ENCODE measurements at places on chromosomes 1 and 21.

DNA sequence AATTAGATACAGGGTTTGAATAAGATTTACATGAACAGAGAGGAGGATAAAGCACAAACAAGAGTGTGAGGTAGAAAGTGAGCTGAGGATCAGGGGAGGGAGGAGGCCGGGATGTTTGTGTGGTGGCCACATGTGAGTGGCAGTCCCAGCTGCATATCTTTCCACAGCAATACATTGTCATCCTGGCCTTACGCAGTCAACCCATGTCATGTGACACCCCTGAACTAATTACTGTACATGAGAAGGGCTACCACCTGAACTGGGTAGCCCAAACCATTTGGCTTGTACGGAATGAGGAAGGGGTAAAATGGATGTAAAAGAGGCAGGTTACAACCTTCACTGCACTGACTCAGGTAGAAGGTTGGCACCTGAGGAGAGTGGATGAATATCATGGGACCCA is 4.2 kb downstream of the SLAMF7 start:
- no peak for DNase-seq

- no peak for DNase-seq
Measured at GRCh38 chr1:224505454-224506093, 71.0 kb upstream of the WDR26 start.

GRCh38 chr1:111236379-111236778 is 8.9 kb downstream of the CHI3L2 start:
- no peak for DNase-seq

DNA sequence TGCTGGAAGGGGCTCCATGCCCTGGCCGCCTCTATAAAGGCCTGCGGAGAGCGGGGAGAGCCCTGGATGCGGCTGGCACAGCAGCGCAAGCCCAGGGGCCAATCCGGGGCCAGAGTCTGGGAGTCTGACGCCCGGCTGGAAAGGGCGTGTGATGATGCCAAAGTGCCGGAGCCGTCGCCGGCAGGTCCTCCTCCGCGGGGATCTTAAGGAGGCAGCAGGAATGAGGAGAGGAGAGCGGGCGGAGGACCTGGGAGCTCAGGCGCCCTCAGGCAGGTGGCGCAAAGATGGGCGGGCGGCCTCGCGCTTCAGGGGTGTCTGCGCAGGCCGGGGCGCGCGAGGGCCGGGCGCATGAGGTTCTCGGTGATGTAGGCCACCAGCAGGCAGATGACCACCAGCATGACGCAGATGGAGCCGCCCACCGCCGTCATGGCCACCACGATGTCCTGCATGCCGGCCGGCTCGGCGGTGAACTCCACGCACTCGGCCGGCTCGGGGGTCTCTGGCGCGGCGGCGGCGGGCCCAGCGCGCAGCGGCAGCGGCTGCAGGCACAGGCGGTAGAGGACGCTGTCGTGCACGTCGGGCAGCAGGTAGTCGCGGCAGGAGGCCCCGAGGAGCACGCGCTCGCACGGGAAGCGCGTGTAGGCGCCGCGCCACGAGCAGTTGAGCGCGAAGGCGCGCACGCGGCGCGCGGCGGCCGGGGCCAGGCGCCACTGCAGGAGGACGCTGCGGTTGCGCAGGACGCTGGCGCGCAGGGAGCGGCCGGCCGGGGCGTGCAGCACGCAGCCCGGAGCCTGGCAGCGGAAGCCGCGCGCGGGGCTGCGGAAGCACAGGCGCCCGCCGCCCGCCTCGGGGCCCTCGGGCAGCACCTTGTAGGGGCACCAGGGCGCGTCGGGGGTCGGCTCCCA is 653 bp downstream of the FNDC10 start:
- no peak for DNase-seq

DNA sequence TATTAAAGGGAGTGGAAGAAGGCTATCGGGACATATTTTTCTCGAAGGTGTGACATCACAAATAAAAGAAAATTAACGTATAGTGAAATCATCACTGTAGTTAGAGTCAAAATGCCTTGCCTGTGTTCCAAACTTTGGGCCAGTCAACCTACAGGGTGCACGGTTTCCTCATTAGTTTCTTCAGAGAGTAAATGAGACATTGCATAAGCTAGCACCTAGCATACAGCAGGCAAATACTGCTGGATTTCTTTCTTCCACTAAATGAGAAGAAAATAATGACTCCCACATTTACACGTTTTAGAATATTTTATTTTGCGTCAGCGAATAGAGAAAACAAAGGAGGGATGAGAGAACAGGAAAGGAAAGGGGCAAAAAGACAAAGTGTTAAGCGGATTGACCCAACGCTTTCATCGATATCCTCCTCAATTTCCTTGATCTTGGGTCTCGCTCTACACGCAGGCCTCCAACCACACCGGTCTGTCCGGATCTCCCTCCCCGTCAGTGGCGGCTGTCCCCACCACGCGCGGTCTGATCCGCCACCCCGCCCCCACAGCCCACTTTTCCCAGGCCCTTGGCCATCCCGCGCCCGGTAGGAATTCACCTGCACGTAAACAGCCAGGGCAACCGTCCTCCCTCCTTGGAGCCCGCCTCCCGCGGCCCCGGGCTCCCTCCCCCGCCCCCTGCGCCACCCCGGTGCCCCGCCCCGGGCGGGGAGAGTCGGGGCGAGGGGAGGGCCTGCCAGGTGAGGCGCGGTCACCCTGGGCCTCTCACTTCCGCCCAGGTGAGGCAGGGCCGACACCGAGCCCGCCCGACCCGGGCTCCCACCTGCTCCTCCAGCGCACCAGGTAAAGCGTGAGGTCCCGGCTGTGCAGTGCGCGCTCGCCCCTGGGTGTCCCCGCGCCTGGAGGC is at the start of gene PATJ:
PATJ (plus strand) TSS at position 770 of the 909 bp plus-strand sequence. CDS start 20,413 bp downstream, outside the sequence.
- DNase-seq, result no peak

GRCh38 chr1:171869097-171869496 is 27.8 kb downstream of the DNM3 start:
- DNase-seq, result no peak

GRCh38 chr1:186948535-186948934 is 119.8 kb downstream of the PLA2G4A start:
- no peak for DNase-seq

DNA sequence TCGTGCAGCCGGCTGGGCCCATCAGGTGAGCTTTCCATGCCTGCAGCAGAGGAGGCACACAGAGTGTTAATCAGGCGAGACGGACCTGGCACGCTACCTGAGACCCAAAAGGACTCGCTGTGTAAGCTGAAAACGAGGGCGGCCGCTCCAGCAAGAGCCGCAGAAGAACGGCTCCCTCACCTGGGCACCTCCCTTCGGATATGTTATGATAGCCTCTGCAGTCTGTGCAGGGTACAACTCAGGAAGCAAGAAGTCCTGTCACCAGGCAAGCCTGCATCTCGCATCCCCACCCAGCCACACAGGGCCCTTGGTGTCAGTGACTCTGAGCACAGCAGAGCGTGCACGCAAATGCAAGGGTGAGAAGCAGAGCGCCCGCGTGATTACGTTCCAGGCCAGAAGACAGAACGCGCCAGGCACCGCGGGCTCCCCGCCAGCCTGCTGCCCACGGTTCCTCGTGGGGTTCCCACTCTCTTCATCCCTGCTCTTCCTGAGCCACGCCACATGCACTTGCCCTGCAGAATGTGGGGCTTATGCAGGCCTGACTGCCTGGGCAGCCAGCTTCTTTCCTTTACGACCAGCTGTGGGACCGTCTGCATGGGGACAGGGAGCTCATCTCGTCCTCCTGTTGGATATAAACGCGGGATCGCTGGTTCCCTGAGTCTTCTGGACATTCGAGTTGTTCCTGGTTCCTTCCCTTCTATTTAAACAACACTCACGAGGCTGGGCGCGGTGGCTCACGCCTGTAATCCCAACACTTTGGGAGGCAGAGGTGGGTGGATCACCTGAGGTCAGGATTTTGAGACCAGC is 20.2 kb upstream of the LRRC47 start:
- DNase-seq, result no peak

DNA sequence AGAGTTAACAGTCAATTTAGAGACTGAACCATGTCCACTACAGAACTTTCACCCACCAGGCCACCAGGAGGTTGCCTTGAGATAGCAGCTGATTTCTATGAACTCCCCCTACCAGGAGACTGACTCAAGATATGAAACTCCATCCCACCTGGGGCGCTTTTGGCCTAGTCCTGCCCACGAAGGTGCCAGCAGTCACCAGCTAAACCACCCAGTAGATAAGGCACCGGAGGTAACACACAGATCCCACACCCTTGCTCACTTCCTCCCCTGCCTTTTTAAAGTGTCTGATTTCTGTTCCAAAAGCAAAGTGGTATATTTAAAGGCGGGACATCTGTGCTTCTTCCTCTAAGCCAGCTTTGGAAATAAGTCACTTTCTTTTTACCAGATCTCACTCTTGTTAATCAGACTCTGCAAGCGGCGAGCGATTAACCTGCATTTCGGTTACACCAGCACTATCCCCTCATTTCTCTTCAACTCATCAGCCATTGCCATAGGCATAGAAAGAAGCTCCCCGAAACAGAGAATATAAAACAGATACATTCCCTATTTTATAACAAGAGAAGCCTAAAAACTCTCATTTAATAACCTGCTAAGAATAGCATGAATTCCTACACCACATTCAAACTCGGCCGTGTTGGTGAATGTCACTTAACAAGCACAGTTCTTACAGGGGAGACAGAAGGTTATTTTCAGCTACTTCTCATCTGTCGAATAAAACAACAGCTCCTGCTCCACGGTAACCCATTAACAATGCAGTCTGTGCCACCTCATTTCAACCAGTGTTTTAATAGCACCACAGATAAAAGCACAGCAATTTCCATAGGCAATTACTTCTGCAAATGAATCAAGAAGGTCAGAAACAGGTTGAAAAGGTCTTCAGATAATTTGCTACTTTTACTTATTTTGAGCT is 318.1 kb downstream of the KCNH1 start:
- no peak for DNase-seq

- no peak for DNase-seq
Measured at GRCh38 chr1:233290396-233291034, 5.0 kb downstream of the PCNX2 start.

- DNase-seq, result no peak
Measured at GRCh38 chr1:9340172-9340854, 47.6 kb downstream of the SPSB1 start.

DNA sequence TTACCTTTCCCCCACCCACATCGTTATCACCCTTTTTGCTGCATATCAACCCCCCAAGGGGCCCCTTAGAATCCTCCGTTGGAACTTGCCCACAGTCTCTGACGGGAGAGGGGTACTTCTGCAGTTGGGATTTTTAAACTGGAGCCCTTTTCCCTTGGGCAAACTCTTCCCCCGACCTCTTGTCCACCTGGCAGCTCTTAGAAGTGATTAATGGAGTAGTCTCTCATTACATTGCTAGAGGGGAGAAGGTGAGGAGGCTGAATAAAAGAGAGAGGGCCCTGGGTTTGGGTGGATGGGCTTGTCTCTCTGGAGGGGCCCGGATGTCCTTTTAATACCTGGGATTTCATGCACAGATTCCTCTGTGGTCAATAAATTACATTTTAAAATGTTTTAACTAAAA is 27.2 kb upstream of the TSPAN2 start:
- DNase-seq, result no peak

DNA sequence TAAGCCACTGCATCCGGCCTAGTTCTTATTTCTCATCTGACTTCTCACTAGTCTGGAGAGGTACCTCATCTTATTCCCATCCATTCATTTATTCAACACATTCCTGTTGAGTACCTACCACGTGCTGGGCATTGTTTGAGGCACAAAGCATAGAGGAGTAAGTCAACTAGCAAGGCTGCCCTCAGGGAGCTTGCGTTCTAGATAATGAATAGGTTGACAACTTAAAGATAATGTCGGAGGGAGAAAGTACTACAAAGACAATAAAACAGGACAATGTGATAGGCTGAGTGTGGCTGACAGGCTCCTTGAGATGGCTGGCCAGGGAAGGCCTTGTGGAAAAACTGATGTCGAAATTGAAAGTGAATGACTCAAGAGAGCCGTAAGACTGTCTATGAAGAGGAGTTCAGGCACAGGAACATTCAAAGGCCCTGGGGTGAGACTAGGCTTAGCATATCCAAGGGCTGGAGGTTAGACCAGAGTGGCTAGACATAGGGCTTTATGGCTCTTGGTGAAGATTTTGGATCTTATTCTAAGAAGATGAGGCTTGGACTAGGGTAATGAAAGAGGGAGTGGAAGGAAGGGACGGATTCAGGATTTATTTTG is 18.3 kb downstream of the SPATA21 start:
- no peak for DNase-seq

- DNase-seq, result no peak
Measured at GRCh38 chr1:19643602-19644394, at the start of gene NBL1. TSS of gene NBL1 (plus strand) at chr1:19644311. CDS start at chr1:19655031, 10,720 bp downstream.

DNA sequence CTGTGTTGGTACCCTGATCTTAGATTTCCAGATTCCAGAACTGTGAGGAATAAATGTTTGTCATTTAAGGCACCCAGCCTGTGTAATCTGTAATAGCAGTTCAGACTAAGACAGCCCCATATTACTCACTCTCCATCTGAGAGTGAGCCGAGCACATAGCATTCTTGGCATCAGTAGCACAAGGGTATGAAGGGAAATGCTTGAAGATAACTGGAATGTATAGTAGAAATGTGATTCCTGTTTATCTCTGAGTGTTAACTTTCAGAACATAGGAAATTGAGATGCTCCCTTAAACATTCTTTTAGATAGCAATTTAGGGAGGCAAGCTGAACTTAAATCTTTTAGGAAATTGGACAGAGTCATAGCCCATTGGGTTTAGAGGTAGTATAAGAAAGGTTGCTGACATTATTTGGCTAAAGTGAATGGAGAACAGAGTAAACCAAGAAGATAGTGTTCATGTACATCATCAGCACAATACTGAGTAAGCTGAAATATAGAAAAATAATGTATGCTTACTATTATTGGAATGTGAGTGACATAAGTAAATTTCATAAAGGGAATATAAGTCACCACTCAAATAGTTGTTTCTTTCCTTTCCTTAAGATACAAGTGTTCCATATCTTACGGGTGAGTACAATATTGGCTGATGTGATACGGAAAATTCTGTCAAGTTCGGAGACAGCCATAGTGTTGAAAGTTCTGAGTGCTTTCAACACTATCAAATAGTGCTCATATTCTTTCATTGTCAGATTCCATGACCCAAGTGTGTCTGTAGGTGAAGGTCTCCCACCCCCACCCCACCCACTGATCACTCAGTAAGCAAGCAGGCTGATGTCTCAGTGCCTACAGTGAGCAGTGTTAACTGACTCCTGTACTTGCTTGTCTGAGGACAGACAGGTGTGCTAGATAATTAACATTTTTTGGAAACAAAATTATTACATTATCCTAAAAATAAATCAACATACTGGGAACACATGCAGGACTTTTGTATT is 73.7 kb downstream of the LRRC8D start:
- DNase-seq, result no peak

GRCh38 chr1:183912265-183912886 is 107.5 kb downstream of the RGL1 start:
- DNase-seq, result no peak

GRCh38 chr1:87044424-87044823 is 130.0 kb downstream of the HS2ST1 start:
- DNase-seq, result no peak

- no peak for DNase-seq
Measured at GRCh38 chr1:237774246-237774645, 116.5 kb downstream of the ZP4 start.

DNA sequence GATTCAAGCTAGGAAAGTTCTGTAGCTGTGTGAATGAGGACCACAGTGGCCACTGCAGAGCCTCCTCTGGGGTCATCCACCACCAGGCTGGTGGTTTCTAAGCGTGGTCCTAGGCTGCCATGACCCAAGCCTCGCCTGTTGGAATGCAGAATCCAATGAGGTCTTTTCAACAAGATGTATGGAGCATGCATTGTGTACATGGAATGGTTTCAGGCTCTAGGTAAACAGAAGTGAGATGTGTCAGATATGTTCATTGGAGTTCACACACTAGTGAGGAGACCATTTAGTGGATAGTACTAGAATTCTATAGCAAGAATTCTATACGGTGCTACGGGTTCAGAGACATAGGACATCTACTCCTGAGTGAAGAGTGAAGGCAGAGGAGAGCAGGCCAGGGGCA is 10.7 kb downstream of the RNU5D-1 start:
- no peak for DNase-seq

- no peak for DNase-seq
Measured at GRCh38 chr1:156639601-156640101, 2.3 kb upstream of the BCAN start.
